ENCODE measurements at places on chromosomes 7 and 10.

GRCh38 chr7:21960922-21961321 is 15.2 kb upstream of the CDCA7L start:
- no peak for DNase-seq

DNA sequence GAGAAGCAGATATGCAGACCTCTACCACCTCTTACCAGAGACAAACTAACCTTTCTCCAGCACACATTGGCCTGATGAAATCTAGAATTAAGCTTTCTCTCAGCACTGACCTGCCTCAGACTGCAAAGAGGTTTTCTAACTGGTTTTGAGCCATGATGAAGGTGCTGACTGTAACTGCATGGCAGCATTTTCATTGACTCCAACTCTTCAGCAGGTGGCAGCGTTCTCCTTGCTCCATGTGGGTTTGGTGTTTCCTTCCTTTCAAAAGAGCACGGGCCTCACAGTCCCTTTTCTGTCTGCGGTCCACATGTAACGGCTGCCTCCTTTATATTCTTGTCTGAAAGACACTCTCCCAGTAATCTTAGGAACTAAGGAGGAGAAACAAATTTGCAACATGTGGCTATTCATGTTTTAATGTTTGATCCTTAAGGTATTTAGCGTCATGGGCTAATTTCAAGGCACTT is 12.6 kb downstream of the KLLN start:
- DNase-seq: no peak

- DNase-seq: no peak
These were observed 107.9 kb downstream of the TMEM178B start for GRCh38 chr7:141181812-141182211.

- no peak for DNase-seq
These were observed 110.9 kb upstream of the LSM8 start for GRCh38 chr7:118072893-118073674.

DNA sequence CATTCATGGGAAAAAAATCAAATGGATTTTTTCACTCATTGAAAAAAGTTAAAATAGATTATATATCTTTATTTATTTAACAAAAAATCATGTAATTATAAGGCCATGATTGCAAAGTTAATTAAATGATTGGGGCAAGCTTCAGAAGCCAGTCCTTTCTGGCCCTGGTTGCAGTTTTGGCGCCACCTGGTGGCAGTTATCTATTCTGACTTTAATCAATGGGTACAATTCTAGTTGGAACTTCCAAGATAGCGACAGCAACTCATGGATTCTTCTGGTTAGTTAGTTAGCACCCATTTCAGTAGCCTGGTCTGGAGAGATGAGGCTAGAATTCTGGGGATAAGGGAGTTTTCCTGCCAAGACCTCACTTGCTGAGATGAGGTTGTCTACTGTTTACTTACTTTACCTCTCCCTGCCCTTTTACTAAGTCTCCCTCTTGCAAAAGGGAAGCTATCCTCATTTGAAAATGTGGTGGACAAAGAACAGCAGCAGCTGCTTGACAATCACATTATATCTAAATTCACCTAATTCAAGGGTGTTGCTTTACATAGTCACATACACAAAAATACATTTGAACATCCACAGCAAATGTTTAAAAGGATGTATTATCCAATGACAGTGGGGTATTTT is 42.3 kb downstream of the NOC3L start:
- DNase-seq: peak; percentile 22

GRCh38 chr7:143929224-143929920 is 5.7 kb upstream of the OR2F2 start:
- no peak for DNase-seq

DNA sequence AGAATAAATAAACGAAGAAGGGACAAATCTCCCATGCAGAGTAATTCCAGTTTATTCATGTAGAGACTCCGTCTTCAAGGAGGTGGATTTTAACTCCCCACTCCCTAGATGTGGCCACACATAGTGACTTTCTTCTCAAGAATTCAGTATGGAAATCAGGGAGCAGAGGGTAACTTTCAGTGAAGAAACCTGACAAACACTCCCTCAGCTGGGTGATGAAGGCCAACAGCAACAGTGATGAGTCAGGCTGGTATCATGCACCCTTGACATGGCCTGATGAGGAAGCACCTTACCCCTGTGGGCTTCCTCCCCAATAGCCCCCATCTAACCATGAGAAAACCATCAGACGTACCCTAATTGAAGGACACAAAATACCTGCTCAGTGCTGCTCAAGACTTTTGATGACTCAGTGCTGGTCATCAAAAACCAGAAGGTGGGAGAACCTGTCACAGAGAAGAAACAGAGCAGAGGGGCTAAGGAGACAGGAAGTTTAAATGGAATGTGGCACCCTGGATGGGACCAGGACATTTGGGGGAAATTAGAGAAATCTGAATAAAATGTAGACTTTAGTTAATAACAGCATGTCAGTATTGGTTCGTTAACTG is 50.6 kb downstream of the ADAMTS14 start:
- no peak for DNase-seq

DNA sequence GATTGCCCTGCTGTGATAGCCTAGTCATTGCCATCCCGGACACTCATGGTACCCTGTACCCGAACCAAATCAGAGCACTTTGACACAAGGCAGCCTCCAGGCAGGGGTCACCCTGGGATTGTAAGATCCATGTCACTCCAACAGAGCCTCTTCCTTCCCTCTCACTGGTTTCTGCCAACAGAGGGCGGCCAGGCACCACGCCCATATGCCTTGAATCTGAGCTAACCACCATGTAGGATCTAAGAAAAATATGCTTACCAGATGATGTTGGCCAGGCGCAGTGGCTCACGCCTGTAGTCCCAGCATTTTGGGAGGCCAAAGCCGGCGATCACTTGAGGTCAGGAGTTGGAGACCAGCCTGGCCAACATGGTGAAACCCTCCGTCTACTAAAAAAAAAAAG is 389.2 kb upstream of the KLF6 start:
- no peak for DNase-seq

DNA sequence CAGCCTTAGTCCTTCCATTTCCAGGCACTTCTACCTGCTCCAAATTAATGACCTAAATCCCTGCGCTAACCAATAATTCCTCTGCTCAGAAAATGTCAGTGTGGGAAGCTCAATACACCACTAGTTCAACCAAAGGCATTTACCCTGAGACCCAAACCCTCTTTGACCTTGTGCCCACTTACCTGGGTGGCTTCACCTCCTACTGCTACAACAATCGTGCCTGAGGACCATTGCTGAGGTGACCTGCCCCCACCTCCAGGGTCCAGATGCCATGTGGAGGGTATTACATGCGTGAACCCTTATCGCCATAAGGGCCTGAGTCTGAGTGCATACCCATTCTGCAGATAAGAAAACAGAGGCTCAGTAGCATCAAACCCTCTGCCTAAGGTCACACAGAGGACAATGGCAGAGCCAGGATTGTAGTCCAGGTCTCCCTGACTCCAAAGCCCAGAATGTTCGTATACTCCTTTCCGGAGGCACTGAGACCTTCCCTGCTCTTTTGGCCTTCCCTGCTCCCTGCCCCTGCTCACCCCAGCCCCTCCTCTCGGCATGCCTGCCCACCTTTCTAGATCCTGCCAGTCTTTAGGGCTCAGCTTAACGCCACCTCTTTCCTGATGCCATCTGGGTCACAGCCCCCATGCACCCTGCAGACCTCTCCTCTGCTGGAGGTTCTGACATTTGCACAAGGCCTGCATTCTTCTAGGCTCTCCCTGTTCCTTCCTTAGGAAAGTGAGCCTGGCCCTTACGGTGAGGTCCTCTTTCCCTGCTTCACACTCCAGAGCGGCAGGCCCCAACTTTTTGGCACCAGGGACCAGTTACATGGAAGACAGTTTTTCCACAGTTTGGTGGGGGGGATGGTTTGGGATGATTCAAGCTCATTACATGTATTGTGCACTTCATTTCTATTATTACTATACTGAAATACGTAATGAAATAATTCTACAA is 94.9 kb downstream of the CHST15 start:
- no peak for DNase-seq

- DNase-seq: no peak
These were observed 211.3 kb upstream of the BMPER start for GRCh38 chr7:33694006-33694405.
